ENCODE measurements at places on chromosomes 7 and 10. TPM values are rescaled to one million over a fixed set of nuclear protein-coding genes. Genes with fewer than 3 reads are reported as not detected.
A peak's percentile ranks its signal among the peaks of the same experiment; 100 is the strongest.

SEMA4G gene
- total RNA-seq: 6.0 TPM

- no peak for DNase-seq
These were observed 12.1 kb downstream of the BMPR1A start for GRCh38 chr10:86768412-86769062.

TAC1 gene
- total RNA-seq: 1.3 TPM

GRCh38 chr10:11856678-11857077 lies 33.5 kb downstream of the PROSER2 start:
- DNase-seq: no peak

LRRC4 gene
- total RNA-seq: 19.3 TPM

POU6F2 gene
- total RNA-seq: not detected

- DNase-seq: peak; percentile 67
These were observed 133.8 kb upstream of the ZNF92 start for GRCh38 chr7:65239707-65240352.

- no peak for DNase-seq
These were observed 84.1 kb downstream of the EZH2 start for GRCh38 chr7:148799893-148800555.

DNA sequence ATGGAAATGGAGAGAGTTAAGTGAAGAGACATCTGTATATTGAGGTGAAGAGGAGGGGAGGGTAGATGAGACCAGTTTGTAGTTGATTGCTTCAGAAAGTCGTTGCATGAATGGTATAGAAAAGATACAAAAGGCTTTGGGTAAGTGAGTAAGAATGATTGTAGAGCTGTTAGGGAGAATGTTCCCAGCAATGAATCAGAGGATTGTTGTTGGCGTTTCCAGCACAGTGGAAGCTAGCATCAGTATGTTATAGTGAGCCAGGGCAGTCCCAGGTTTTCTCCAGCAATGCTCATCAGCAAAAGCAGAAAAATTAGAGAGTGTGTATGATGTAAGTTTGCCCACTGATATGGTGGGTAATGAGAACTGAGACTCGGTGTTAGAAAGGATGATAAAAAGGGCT lies 15.4 kb upstream of the CDK6 start:
- DNase-seq: no peak

SLC26A5 gene
- not detected for total RNA-seq

GRCh38 chr7:106372126-106372525 lies 87.3 kb upstream of the NAMPT start:
- DNase-seq: no peak

DNA sequence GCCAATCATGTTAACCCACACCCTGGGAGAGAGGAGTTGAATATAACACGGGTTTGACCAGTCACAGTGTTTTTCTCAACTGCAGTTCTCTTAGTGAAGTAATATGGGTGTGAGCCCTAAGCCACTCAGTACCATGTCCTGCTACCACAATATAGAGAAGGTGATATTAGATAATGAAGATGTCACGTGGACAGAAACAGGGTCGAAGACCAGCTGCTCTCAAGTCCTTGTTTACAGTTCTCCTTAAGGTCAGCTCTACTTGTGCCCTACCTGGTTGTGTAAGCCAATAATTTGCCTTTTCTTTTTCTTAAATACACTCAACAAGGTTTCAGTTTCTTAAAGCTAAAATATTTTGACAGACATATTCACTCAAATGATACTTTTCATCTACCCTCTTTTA lies 128.3 kb upstream of the POT1 start:
- DNase-seq: no peak

GRCh38 chr7:17932770-17933169 lies 7.5 kb downstream of the SNX13 start:
- no peak for DNase-seq

- no peak for DNase-seq
These were observed 60.3 kb downstream of the AHCYL2 start for GRCh38 chr7:129285111-129285510.

DNA sequence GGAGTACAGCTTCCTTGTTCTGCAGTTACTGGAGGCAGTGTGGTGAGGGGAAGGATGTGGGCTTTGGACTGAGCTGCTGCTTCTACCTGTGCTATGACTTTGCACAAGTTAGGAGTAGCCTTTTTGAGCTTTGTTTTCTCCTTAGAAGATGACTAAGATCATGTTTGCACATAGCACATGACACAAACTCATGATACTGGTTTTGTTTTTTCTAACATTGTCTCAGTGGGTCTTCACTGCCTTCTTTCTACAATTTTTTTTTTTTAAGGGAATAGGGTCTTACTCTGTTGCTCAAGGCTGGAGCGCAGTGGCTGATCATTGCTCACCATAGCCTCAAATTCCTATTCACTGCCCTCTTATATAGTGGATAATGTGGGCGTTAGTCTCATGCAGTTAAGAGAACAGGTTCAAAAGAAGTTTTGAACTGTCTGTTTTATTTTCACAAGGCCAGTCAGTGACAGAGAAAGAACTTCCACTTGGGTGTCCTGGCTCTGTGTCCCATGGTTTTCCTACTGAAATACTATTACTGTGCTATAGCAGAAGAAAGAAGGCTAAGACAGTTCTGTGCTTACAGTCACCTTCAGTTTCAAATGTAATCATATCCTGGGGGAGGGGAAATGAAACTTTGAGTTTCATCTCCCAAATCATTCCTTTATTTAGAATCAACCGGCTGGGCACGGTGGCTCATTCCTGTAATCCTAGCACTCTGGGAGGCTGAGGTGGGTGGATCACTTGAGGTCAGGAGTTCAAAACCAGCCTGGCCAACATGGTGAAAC lies 72.0 kb downstream of the KAT6B start:
- DNase-seq: no peak

GRCh38 chr7:66443946-66444345 lies 184.7 kb upstream of the KCTD7 start:
- no peak for DNase-seq

HELLS gene
- total RNA-seq: 8.9 TPM

HTR5A gene
- total RNA-seq: not detected

EBLN1 gene
- not detected for total RNA-seq

CFAP69 gene
- 4.6 TPM for total RNA-seq

MARVELD1 gene
- 6.6 TPM for total RNA-seq

DNA sequence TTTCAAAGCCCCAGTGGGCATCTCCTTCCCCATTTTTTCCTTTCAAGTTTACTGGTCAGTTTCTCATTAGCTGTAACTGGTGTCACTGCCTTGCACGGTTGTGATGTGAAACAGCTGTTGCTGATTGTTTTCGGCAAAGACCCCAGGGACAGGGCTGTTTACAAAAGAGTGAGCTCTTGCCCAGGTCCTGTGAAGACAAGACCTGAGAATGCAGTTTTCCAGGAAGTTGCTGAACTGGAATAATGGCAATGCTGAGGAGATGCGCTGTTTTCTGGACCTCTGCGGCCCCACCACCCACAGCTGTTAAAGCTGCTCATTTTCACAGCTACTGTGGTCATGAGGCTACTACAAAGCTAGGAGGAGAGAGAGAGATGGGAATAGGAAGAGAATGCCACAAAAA lies 116.6 kb upstream of the RSU1 start:
- no peak for DNase-seq

DNA sequence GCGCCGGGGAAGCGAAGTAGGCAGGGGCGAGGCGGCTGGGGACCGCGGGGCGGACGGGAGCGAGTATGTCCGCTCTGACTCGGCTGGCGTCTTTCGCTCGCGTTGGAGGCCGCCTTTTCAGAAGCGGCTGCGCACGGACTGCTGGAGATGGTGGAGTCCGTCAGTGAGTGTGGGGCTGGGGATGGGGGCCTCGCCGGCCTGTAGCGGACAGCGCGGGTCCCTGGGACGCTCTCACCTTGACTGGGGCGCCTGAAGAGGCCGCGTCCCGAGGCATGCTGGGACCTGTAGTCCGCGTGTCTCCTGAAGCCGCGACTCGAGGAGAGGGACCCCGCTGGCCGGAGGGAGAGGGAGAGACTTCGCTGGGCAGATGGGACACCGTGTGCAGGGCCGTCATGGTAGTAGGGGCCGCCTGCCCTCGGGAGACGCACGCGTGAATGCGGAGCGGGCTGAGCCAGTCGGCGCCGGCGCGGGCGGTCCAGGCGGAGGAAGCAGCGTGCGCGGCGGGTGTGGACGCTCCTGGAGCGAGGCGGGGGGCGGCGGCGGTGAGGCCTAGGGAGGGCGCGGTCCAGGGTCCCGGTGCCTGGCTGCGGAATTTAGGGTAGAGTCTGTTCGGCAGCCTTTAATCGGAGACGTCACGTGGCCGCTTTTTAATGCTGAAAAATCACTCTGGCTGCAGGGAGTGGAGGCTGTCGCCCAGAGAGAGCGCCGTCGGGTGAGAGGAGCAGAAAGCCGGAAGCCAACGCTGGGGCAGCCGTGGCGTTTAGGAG lies at the start of gene NDUFB2:
TSS of gene NDUFB2 (plus strand) at position 29 of the 767 bp plus-strand sequence. CDS start at position 66, 37 bp downstream.
- peak; percentile 82 for DNase-seq

- DNase-seq: peak; percentile 8
These were observed 412.2 kb upstream of the SORCS1 start for GRCh38 chr10:107576746-107577145.

PRKAR2B gene
- total RNA-seq: 61.4 TPM

SLC12A9 gene
- total RNA-seq: 19.7 TPM

- no peak for DNase-seq
These were observed 354.2 kb upstream of the TMEM229A start for GRCh38 chr7:124387056-124387455.

GRCh38 chr10:109668703-109669102 lies 254.6 kb downstream of the XPNPEP1 start:
- no peak for DNase-seq

HABP2 gene
- total RNA-seq: not detected

MALSU1 gene
- 74.8 TPM for total RNA-seq

- DNase-seq: no peak
These were observed 16.7 kb upstream of the MAP3K8 start for GRCh38 chr10:30417301-30417700.

DNA sequence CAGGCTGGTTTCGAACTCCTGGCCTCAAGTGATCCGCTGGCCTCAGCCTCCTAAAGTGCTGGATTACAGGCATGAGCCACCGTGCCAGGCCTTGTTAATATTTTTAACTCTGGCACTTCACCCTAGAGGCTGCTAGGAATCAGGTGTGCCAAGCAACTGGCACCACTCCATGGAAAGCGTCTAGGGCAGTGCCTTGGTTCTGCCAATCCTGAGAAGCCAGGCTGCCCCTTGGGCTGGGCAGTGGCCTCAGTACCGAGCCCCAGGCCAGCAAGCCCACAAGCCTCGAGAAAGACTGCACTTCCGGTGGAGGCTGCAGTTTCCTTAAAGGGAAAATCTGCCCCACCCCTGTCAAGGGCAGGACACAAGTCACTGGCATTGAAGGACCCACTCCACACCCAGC lies 11.3 kb downstream of the ALKBH4 start:
- no peak for DNase-seq

IDI2 gene
- total RNA-seq: not detected

GRCh38 chr7:135447748-135448147 lies 62.2 kb downstream of the CNOT4 start:
- no peak for DNase-seq

OR6B1 gene
- not detected for total RNA-seq

GRCh38 chr7:3464900-3465622 lies 164.0 kb downstream of the SDK1 start:
- no peak for DNase-seq

CYP51A1 gene
- 117 TPM for total RNA-seq

KCP gene
- total RNA-seq: 0.42 TPM

HOXA7 gene
- 21.3 TPM for total RNA-seq

RNF148 gene
- total RNA-seq: 1.3 TPM

SLC16A9 gene
- total RNA-seq: 169 TPM

DNA sequence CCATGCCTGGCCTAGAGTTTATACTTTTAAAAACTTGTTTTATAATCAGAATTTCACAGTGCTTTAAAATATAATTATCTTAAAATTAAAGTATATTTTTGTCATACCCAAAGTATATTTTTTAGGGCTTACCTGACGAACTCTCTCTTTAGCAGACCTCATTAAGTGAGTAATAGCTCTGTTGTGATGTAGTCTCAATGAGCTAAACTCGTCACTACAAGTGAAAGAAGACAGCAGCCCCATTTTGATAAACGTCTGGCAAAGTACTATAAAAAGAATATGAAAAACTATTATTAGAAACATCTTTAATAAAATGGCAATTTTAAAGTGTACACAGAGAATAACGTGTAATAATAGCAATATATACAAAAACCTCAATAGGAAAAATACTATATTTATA lies 18.6 kb downstream of the ANKRD61 start:
- no peak for DNase-seq

DNA sequence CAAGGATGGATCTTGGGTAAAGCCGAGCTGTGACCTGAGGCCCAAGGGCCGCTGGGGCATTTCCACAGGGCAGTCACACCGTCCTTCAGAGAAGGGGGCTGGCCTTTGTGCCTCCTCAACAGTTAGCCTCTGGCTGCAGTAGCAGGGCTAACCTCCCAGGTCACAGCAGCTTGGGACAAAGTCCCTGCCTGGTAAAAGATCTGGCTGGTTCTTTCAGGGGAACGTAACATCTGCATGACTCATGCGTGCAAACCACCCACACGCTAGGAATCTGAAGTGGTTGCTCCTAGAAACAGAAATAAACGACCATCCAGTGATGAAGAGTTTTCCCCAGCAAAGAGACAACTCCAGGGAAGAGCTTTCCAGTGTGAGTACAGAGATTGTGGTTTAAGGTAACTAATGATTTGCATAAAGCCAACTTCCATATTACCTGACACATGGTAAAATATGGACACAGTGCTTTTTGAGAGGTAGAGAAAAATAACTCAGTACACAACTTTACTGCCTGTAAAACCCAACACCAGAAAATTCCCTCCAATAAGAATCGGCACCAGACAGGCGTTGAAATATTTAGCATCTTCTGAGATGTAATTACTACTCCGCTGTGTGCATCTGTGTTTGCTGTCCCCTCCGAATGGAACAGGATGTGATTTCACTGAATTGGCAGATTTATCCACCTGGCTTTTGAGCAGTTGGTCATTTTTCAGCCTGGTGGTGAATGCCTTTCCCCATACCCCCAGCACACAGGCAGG lies 84.9 kb upstream of the ADRB1 start:
- DNase-seq: no peak

GRCh38 chr10:24800861-24801260 lies 77.2 kb upstream of the ARHGAP21 start:
- no peak for DNase-seq

FAM200A gene
- 10.4 TPM for total RNA-seq

GRCh38 chr10:52877451-52877850 lies 104.9 kb upstream of the MBL2 start:
- DNase-seq: no peak

TWIST1 gene
- total RNA-seq: 1.8 TPM
